Stimulated activated CD8-positive, alpha-beta memory T cell treated with anti-CD3 and anti-CD28 coated beads, Interleukin-7, amount 100 ng/mL, for 24 hours (primary cell): ENCODE measurements at places on chromosomes 11 and 22.

GRCh38 chr11:117870103-117870952 is 6.1 kb downstream of the FXYD6 start:
- no peak for DNase-seq

DNA sequence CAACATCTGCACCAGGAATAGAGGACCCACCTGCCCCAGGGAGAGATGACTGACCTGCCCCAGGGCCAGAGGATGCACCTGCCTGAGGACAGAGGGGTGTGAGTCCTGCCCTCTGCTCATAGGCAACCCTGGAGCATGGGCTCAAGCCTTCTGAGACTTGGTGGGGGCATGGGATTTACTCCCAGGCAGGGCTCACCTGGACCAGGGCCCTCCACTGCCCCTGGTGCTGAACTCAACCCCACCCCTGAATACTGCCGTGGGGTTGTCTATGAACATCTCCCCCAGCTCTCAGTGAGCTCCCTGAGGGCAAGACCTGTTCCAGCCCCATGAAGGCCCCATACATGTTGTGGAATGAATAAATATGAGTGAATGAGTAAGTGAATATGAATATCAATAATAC is 33.8 kb upstream of the MUC5AC start:
- DNase-seq = no peak

GRCh38 chr11:121452609-121453150 is at the start of gene SORL1-AS1:
SORL1-AS1 (minus strand) TSS chr11:121452967.
- no peak for DNase-seq

DNA sequence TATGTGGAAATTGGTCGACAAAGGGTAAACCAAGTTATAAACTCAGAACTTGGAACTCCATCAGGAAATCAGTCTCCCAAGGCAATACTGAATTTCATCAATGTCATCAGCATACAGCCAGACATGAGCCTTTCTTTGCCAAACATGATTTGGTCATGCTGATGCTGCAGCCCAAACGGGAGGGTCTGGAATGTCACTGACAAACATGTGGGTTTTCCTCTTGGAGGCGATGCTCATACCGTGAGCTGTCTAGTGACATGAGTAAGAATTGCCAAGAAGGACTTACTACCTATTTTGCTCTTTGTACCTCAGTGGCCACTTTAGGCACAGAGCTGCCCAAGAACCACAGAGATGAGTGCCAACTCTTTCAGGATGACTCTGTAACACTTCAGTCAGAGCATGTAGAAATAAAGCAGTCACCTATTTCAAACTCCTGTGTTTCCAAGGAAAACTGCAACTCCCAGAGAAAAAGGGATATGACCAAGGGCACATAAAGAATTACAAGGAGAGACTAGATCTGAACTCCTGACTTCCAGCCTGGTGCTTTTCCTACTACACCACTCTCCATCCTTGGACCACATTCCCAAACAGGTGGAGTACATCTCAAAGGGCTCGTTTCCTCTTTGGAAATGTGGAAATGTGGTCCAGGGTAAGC is 24.3 kb upstream of the MRGPRX2 start:
- DNase-seq = no peak

GRCh38 chr11:27470826-27471588 is 1.6 kb downstream of the LGR4 start:
- DNase-seq = no peak

GRCh38 chr11:66880496-66881450 is 23.9 kb downstream of the LRFN4 start:
- DNase-seq = no peak

DNA sequence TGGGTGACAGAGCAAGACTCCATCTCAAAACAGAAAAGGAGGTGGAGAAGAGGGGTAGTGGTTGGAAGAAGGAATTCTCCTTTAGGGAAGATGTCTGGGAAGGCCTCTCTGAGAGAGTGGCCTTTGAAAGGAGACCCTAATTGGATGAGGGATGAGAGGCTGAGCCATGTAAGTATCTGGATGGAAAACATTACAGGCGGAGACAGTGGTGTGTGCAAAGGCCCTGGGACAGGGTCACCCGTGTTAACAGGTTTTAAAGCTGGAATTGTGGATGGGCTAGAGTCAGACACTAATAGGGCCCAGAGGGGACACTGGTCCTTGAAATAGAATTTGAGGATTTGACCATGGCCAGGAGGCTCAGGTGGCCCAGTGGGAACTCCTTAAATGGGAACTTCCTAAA is 10.4 kb downstream of the SNAP29 start:
- DNase-seq = no peak

DNA sequence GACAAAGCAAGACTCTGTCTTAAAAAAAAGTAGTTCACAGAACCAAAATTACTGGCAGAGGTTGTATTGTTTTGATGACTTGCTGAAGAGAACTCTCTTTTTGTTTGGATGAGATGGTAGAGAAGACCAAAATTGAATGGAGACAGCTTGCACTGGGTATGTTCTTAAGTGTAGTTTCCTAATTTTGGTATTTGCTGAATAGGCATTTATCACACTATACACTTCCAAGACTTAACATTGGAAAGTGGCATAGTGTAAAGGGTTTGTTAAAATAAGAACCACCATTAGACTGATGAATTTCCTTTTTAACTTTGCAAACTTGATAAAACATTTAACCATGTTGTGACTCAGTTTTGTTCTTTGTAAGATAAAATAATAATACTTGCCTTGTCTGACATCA is 5.3 kb upstream of the DCUN1D5 start:
- no peak for DNase-seq

GRCh38 chr22:28798810-28799605 is 1.4 kb downstream of the XBP1 start:
- DNase-seq = no peak

- no peak for DNase-seq
Observed at GRCh38 chr11:110832539-110832938, 120.3 kb upstream of the ARHGAP20 start.

- no peak for DNase-seq
Observed at GRCh38 chr11:118079491-118079890, 2.6 kb downstream of the TMPRSS4 start.

DNA sequence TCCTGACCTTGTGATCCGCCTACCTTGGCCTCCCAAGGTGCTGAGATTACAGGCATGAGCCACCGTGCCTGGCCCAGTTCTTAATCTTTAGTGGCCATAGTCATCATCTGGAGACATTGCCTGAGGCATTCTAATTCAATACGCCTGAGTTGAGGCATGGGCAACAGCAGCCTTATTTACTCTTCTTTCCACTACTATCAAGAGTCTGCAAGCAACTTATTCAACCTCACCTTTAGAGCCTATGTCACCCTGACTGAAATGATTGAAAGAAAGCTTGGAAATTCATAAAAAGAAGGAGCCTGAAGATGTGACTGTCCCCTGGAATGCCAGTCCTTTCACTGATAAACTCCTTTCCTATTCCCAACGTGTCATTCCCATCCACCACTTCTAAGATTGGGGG is 15.8 kb upstream of the PAFAH1B2 start:
- no peak for DNase-seq

GRCh38 chr11:103773059-103773458 is 263.4 kb upstream of the DDI1 start:
- no peak for DNase-seq

- DNase-seq = no peak
Observed at GRCh38 chr11:75792127-75792731, 22.8 kb upstream of the UVRAG start.

DNA sequence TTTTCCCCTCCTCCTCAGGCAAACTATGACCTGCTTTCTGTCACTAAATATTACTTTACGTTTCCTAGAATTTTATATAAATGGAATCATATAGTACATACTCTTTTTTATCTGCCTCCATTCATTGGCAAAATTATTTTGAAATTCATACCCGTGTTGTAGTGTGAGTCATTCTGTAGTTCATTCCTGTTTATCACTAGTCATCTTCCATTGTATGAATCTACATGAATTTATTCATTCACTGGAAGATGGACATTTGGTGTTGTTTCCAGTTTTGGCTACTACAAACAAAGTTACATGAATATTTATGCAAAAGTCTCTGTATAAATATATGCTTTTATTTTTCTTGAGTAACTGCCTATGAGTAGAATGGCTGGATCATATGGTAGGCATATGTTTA is 60.7 kb upstream of the OPCML start:
- no peak for DNase-seq

- no peak for DNase-seq
Observed at GRCh38 chr11:125175896-125176575, 11.5 kb downstream of the PKNOX2 start.

GRCh38 chr22:17243524-17243923 is 24.3 kb upstream of the ADA2 start:
- DNase-seq = no peak

- DNase-seq = no peak
Observed at GRCh38 chr11:1470681-1471611, 15.6 kb downstream of the MOB2 start.
